ENCODE measurements at places on chromosomes 7 and 10. TPM values are rescaled to one million over a fixed set of nuclear protein-coding genes. Genes with fewer than 3 reads are reported as not detected.
A peak's percentile ranks its signal among the peaks of the same experiment; 100 is the strongest.

C10orf67 gene
- total RNA-seq: 1.2 TPM

ZNF853 gene
- 4.4 TPM for total RNA-seq

DNA sequence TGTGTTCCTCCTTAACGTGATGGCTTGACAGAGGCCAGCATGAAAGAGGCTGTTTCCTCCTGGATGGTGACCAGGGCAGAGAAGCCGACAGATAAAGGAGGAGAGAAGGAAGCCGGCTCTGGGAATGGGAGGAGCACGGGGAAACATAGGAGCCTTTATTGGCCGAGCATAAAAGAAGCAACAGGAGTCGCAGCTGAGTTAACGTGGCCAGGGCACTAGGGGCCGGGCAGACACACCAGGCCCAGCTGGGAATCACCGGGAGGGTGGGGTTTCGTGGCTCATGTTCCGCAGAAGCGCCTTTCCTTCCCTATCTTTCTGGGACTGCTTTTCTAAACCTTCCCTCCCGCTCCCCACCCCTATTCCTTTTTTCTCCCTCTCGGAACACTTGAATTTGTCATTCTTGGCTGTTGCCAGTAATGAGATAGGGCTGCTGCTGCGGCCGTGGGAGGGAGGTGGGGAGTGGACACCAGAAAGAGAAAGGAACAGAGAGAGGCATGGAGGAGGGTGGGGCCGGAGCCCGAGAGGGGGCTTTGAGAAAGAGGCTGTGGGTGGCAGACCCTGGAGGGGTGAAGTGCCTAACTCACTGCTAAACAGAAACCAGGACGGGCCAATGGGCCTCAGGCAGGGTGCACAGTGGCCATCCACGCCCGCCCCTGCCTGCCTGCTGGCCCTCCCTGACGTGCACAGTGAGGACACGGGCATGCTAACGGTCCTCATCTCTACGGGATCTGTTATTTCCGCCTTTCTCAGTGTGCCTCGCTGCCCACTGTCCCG, 65.2 kb downstream of the COL13A1 start:
- H3K27me3 ChIP-seq: no peaks in the 10 kb centered on the region
- peak overlapping the region; percentile 17 for H3K4me3 ChIP-seq
- H3K36me3 ChIP-seq: no peaks in the 10 kb centered on the region
- H3K27ac ChIP-seq: peak overlapping the region; percentile 49
- peaks cover 10% of the 10 kb centered on the region for H3K4me1 ChIP-seq
- no peak for DNase-seq

DNA sequence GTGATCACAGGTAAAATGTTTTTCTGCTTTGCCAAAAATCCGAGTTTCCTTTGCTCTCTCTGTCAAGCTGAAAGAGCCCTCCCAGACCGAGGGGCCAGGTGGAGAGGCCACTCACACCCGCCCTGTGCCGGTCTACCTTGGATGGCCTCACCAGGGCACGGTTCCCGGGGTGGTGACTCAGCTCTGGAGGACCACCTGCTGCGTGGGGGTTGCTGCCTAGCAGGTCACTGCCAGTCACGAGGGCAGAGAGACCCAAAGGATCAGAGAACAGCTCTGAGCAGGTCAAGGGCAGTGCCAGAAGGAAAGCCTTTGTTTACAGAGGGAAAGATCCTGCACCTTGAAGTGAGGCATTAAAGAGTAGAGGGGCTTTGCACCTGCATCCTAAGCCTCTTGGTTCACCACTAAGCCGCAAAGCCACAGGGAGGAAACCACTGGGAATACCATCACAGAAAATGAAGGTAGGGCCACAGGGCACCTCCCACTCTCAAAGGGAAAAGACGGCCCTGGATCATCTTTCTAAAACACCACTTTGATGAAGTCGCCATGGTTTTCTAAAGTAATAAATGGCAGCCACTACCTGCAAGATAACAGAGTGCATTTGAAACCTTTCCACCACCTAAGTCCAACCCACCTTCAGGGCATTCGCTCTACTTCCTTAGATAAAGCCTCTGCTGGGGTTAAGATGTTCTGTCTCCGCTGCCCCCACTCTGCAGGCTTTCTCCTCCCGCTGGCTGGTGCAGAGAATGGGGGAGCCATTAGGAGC, 160.3 kb upstream of the KLF14 start:
- peak; percentile 91 for DNase-seq
- peak overlapping the region; percentile 42 for H3K27ac ChIP-seq

GRCh38 chr7:151883857-151884256, 6.9 kb upstream of the PRKAG2 start:
- no peaks in the 10 kb centered on the region for H3K36me3 ChIP-seq
- no peaks in the 10 kb centered on the region for H3K4me1 ChIP-seq
- H3K27me3 ChIP-seq: no peaks in the 10 kb centered on the region

DNA sequence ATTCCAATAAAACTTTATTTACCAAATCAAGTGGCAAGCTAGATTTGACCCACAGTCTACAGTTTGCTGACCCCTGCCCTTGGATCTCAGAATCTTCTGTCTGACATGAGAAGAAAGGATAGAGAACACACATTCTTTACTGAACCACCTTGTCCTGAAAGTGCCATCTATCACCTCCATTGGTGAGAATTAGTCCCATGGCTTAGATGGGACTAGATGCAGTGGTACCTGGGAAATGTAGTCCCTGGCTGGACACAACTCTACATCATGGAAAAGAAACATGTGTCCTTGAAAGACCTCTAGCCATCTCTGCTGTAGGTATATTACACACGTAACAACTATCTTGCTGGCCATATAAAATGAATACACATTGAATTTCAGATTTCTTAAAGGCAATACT, 336.2 kb downstream of the LHFPL3 start:
- no peak overlapping the region for H3K27ac ChIP-seq
- no peak overlapping the region for H3K4me3 ChIP-seq
- no peak for DNase-seq
- H3K27me3 ChIP-seq: no peaks in the 10 kb centered on the region
- no peaks in the 10 kb centered on the region for H3K4me1 ChIP-seq

DNA sequence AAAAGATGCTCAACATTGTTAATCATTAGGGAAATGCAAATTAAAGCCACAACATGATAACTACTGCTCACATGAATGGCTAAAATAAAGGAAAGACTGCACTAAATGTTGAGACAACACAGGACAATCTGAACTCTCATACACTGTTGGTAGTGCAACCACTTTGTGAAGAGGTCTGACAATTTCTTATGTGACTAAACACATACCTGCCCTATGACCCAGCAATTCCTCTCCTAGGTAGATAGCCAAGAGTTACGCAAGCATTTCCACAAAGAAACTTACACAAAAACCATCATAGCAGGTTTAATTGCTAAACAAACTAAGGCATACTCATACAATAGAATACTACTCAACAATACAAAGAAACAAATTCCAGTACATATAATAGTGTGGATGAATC, 41.8 kb upstream of the HERPUD2 start:
- DNase-seq: no peak
- no peaks in the 10 kb centered on the region for H3K27me3 ChIP-seq
- H3K4me3 ChIP-seq: no peak overlapping the region
- H3K4me1 ChIP-seq: no peaks in the 10 kb centered on the region
- no peaks in the 10 kb centered on the region for H3K36me3 ChIP-seq

Measured in lower lobe of right lung (tissue), 2 donors.